ENCODE measurements at places on chromosomes 3 and 15.

GRCh38 chr15:40325188-40325587 is 1.7 kb downstream of the INAFM2 start:
- no peak for DNase-seq

DNA sequence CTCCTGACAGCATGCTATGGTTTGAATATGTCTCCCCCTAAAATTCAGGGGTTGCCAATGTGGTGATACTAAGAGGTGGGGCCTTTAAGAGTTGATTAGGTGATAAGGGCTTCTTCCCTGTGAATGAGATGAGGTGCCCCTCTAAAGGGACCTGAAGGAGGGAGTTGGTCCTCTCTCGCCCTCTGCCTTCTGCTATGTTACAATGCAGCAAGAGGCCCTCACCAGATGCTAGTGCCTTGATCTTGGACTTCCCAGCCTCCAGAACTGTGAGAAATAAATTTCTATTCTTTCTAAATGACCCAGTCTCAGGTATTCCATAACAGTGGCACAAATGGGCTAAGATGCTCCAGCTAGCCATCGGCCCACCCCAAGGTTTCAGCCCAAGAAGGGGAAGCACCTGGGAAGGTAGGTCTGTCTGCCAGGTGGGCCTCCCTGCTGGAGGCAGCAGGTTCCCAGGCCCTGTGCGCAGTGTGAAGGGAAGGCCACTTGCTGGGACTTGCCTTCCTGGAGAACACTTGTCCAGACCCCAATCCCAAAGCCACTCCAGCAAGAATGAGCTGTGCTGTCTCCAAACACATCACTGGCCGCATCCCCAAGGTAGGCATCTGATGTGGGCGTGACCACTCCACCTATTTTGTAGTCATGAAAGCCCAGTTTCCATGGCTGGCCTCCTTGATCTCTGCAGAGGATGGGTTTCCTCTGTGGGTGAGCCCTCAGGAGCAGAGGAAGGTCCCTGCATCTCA is 9.0 kb downstream of the TGM4 start:
- DNase-seq, result no peak

DNA sequence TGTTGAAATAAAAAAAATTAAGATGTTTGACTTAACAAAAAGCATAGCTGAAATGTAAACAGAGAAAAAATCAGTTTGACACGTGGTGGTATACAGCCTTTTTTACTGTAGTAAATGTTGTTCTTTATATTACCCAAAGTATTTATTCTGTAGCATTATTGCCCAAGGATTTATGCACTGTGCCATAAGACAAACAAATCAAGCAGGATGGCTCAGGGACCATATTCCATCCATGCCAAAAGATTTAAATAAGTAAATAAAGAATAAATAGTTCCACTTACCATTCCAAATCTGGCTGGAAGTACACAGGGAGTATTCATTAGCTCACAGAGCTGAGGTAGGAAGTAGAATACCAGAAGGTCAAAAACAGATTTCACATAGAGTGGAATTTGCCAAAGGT is 666.7 kb upstream of the CADM2 start:
- DNase-seq, result no peak

GRCh38 chr3:191254098-191254873 is 55.2 kb downstream of the OSTN start:
- DNase-seq, result no peak

- no peak for DNase-seq
Measured at GRCh38 chr3:46706771-46707582, 5.8 kb downstream of the TMIE start.
